ENCODE measurements at places on chromosomes 5 and 9.

DNA sequence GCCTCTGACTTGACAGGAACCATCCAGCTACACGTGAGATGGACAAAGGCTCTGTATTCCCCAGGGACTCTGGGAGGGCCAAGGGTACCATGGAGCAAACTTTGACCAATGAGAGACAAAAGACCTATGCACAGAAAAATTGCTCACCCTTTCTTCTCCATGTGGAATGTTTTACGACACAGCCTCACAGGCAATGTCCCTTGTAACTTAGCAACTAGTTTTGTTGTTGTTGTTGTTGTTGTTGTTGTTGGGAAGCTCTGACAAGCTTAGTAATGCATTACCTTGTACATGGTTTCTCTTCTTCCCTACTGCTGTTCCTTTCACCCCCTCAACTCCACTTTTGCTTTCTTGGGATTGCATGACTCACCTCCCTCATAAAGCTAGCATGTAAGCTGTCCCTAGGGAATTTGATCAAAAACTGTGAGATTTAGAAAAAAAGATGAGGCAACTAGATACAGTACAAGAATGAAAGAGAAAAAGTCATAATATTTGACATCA is 550.9 kb downstream of the RAB3C start:
- DNase-seq, result no peak

- no peak for DNase-seq
Measured at GRCh38 chr5:88741964-88742363, 141.0 kb downstream of the MEF2C start.

DNA sequence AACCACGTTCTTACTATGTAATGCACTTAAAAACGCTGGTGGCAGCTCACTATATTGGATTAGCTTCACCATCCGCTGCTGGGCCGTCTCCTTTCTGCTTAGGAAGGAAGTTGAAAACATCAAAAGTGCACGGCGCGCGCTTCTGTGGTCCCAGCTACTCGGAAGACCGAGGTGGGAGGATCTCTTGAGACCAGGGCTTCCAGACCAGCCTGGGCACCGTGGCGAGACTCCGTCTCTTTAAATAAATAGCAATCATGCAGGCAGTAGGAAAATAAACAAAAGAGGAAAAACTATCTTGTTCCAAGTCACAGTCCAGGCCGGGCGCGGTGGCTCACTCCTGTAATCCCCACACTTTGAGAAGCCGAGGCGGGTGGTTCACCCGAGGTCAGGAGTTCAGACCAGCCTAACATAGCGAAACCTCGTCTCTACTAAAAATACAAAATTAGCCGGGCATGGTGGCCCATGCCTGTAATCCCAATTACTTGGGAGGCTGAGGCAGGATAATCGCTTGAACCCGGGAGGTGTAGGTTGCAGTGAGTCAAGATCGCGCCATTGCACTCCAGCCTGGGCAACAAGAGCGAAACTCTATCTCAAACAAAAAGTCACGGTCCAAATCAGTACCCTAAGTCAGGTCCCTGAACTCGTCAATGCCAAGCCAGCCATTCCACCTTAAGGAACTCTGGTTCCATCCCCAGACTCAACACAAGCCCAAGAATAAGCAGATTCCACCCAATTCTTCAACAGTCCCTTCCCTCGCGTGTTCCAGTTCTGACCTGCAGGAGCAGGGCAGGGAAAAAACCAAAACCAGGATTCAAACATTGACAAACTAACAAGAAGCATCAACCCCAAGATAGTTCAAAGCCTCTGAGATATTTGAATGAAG is 1.0 kb upstream of the GOLGA1 start:
- DNase-seq, result peak; percentile 4

GRCh38 chr9:128370752-128371629 is at the start of gene URM1:
Gene URM1 (plus strand): TSS chr9:128371374. CDS start chr9:128371381, 7 bp downstream.
- peak; percentile 96 for DNase-seq

GRCh38 chr9:128098297-128099230 is 29.0 kb downstream of the PTGES2 start:
- DNase-seq, result peak; percentile 91

DNA sequence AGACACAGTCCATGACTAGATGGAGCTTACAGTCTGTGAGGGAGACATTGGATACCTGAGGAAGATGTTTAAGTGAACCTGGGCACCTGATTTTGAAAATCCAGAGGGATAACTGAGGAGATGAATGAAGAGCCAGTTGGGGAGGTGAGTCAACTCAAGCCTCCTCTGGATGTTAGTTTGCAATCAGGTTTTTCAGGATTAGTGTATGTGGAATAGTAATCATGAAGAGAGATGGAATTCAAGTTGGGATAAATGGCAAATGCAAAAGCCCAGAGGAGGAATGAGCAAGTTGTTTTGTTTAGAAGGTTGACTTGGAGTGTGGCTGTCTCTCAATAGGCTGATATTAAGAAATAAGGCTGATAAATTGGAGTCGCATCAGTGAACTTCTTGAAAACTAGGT is 28.9 kb downstream of the PRDM6 start:
- DNase-seq, result no peak

DNA sequence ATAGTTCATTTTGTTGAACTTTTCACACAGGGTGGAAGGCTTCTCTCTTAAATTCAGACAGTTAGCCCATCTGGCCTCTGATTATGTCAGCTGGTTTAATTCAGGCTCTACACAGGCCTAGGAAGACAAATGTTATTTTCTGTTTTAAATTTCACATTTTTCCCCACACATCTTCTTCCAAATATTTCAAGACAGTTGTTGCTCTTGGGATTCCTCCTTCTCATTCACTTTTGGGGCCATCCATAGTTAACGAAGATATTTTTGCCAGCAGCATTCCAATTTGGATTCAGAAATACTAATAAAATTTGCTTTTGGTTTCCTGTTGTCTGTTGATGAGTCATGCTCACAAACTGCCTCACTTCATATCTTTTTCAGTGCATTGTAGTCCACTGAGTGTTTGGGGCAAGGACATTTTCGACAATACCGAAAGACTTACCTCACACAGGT is 475.4 kb downstream of the DMAC1 start:
- DNase-seq, result no peak

DNA sequence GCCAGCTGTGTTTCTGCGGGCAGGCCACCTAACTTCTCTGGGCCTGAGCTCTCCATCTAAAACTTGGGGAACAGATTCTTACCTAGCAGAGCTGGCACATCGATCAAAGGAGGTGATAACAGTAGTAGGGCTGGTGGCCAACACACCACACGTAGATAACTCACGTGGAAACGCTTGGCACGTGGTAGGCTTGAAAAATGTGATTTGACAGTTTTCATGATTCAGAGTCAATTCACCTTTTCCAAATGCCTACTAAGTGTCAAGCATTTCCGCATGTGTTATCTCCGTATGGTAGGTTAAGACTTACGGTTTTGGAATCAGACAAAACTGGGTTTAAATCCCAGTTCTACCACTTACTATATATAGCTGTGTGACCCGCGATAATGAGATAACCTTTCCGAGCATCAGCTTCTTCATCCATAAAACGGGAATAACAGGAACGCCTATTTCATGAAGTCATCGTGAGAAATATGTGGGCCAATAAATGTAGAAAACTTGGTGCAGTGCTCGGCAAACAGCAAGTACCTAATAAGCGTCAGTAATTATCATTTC is 25.5 kb downstream of the NDUFA8 start:
- DNase-seq, result no peak

GRCh38 chr9:93308158-93308602 is 124.2 kb downstream of the WNK2 start:
- DNase-seq, result no peak

GRCh38 chr5:136246122-136246521 is 53.2 kb upstream of the SMIM32 start:
- DNase-seq, result no peak

- no peak for DNase-seq
Measured at GRCh38 chr5:111820072-111820471, 63.1 kb upstream of the NREP start.

DNA sequence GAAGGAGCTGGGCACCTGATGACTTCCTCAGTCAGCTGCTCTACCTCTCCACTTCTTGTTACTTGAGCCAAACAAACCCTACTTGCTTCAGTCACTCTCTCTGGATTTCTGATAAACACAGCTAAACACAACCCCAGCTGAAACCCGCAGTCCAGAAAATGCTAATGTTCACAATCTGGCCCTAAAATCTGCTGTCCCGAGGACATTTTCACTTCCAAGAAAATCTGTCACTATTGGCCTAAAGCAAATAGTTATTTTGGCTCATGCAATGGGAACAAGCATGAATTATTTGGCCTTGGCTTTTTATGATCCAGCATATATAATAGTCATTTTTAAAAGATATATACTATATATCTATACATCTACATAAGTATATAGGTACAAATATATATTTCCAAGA is 19.1 kb downstream of the FAM81B start:
- DNase-seq, result no peak

GRCh38 chr5:51276250-51276649 is 107.0 kb upstream of the ISL1 start:
- no peak for DNase-seq

- DNase-seq, result no peak
Measured at GRCh38 chr5:17367256-17367840, 130.7 kb upstream of the TAF11L2 start.

GRCh38 chr5:44827681-44828080 is 18.9 kb downstream of the MRPS30 start:
- DNase-seq, result no peak

DNA sequence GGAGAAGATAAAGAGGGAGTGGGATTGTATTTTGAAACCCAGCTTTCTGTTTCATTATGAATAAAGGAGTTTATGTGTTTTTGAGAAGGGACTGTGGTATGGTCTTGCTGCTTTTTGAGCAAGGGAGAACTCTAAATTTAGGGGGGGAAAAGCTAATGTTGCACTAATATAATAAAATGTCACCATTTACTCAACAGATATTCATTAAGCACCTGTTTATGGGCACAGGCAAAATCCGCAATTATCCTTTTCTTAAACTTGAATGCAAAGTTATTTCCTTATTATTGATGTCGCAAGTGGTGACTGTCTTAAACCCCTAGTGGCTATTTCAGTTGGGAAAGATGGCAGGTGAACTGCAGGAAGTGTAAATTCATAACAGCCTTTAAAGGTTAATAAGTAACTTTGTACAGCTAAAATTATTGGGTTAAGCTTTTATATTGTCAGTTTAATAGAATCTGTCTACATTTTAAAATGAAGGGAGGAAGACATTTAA is 1.5 kb downstream of the CDC42SE2 start:
- DNase-seq, result no peak

DNA sequence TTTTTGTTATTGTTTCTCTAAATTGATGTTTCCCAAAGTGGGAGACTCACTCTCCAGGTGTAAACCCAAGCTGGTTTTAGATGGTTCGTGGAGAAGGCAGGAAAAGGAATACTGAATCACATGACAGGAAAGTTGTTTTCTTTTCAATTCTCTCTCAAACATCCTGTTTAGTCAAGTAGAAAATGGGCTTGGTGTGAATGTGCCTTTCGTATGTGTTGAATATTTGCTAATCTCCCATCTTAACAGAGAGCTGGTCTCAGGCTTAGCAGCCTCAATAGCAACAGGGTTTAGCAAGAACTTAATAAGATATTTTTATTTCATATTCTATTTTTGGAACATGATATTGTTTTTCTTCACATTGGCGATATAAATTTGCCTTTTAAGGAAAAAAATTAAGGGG is 119.7 kb downstream of the INSYN2B start:
- no peak for DNase-seq

GRCh38 chr5:95973793-95974325 is 12.2 kb upstream of the ELL2 start:
- no peak for DNase-seq

- no peak for DNase-seq
Measured at GRCh38 chr5:76642390-76643040, 19.3 kb upstream of the F2RL2 start.

DNA sequence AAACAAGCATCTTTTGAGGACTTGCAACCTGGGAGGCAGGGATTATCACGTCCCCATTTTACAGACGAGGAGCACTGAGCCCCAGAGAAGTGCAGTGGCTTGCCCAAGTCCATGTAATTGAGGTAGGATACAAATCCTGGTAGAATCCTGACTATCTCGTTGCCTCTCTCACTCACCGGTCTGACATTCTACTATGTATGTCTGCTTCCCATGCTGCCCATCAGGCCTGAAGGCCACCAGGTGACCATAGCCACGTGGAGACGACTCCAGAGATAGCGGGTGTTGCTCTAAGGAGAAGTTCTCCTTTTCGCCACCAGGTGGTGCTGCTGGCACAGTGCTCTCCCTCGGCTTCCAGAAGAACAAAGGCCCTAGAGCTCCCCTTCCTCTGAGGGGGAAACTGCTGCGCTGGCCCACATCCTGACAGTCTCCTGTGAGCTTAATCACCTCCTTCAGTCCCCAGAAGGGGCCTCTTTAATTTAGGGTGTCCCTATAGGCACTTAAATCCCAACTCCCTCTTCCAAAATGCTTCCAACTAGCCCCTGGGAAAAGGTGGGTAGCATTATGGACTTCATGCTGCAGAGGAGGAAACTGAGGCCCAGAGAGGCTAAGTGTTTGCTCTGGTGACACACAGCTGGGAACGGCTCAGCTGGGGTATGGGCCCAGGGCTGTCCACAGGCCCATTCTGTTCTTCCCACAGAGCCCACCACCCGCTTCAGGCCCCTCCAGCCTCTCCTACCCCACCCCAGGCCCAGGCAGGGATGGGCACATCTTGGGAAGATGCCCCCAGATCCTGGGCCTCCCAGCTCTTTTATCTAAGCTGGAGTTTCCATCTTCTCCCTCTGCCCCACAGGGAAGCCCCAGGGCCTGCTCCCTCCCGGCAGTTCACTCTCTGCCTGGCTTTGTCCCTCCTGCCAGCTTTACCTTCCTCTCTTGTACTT is 6.4 kb downstream of the SLC34A1 start:
- peak; percentile 58 for DNase-seq

DNA sequence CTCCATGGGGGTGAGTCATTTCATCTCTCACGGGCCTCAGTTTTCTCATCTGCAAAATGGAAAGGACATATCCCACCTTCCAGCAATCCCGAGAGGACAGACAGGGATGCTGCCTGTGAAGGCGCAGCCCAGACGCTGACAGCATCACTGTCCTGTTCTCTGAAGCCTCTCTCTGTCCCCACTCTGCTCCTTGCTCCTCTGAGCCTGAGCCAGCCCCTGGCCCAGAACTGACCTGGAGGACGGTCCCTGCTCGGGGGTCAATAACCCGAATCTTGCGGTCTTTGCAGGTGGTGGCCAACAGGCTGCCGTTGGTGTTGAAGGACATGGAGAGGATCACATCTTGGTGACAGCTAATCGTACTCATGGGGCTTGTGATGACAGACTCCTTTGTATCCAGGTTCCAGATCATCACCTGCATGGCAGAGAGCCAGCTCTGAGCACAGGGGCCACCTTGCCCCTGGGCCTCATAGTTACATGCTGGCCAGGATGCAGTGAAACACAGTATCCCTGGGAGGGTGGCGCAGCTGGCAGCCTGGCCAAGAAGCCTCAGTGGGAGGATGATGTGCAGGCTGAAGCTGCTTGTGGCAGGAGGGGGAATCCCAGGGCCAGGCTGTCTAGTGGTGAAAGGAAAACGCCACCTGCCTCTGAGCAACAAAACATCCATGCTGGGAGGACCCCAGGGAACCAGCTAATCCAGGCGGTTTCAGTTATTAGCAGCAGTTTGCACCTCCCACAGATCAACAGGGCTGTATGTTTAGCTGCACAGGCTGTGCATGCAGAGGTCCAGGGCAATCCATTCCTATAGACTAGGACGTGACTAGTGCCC is 14.0 kb upstream of the TRIM14 start:
- peak; percentile 79 for DNase-seq

All from DMS153 (cell line).